ENCODE measurements at places on chromosomes 3 and 15. TPM values are rescaled to one million over a fixed set of nuclear protein-coding genes. Genes with fewer than 3 reads are reported as not detected.

The ZMYND10 gene
- 4.1 TPM for polyA plus RNA-seq

DNA sequence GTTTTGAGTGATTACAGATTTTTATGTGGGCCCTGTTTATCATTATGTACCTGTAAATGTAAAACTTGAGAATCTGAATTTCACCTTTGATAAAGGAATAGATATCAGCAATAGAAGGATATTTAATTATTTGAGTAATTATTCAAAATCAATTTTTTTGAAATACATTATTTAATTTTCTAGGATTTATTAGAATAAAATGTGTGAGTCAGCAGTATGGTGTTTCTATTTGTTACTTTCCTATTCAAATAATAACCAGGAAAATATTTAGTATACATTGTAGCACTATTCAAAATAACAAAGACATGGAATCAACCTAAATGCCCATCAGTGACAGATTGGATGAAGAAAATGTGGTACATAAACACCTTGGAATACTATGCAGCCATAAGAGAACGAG is 22.1 kb downstream of the CAPN7 start:
- no peak for DNase-seq

DNA sequence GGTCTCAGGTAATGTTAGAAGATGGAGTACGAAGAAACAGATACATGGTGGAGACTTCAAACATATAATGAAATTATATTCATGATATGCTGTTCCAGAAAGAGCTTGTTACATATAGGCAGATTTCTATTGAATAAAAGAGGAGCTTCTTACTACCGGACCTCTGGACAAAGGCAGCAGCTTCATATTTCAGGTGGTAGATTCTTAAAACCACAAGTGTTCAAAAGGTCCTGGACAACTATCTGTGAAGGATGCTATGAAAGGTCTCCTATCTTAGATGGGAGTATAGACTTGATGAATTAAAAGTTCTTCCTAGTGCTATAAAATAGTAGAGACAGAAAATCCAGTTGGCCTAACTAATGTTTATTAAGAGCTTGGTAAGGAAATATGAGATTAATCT is 43.2 kb downstream of the MYLK start:
- no peak for DNase-seq

GRCh38 chr3:157152930-157153329 is 7.0 kb downstream of the CCNL1 start:
- DNase-seq, result no peak

- no peak for DNase-seq
These were observed 2.6 kb downstream of the TMCC1 start for GRCh38 chr3:129890891-129891290.

GRCh38 chr3:105539897-105540296 is 173.2 kb downstream of the ALCAM start:
- no peak for DNase-seq

- DNase-seq, result peak; percentile 29
These were observed at the start of gene MAP6D1 for GRCh38 chr3:183825456-183826161. Gene MAP6D1 (minus strand): TSS chr3:183825577. CDS start chr3:183825547, 30 bp downstream.

Data from right renal cortex interstitium (tissue), 3 donors.